Activated CD4-positive, alpha-beta T cell treated with anti-CD3 and anti-CD28 coated beads, Interleukin-2, amount 50 U/mL, for 4 hours (primary cell): ENCODE measurements at places on chromosomes 7 and 10.

- no peak for DNase-seq
Measured at GRCh38 chr7:29552392-29552791, 11.2 kb upstream of the PRR15 start.

DNA sequence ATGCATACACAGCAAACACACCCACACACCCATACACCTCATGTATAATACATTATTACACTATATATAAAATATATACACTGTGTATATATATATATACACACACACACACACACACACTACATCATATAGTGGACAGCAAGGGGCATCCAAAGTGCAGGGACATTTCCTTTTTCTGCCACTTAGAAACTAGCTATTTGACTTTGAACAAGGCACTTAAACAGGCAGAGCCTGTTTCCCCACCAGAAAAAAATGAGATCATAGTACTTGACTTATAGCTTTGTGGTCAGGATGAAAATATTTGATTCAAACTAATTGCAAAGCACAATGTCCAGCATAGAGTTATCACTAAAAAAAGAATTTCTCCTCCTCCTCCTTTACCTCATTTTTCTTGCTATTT, 254.3 kb upstream of the NPVF start:
- DNase-seq, result no peak

DNA sequence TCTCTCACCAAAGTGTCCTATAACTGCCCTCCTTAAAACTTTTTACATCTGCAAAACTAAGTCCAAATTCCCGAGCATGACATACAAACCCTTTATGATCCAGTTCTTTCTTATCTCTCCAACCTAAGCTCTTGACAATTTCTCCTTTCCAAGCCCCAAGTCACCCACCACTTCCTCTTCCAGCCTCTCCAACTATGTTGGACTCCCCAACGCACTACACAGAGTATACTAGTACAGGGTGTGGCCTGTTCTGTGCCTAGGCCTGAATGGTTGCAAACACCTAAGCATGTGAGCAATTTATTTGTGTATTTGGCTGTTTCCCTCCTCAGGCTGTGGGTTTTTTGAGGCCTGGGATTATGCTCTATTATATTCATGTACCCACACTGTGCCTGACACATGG, 101.2 kb upstream of the APBB1IP start:
- no peak for DNase-seq

DNA sequence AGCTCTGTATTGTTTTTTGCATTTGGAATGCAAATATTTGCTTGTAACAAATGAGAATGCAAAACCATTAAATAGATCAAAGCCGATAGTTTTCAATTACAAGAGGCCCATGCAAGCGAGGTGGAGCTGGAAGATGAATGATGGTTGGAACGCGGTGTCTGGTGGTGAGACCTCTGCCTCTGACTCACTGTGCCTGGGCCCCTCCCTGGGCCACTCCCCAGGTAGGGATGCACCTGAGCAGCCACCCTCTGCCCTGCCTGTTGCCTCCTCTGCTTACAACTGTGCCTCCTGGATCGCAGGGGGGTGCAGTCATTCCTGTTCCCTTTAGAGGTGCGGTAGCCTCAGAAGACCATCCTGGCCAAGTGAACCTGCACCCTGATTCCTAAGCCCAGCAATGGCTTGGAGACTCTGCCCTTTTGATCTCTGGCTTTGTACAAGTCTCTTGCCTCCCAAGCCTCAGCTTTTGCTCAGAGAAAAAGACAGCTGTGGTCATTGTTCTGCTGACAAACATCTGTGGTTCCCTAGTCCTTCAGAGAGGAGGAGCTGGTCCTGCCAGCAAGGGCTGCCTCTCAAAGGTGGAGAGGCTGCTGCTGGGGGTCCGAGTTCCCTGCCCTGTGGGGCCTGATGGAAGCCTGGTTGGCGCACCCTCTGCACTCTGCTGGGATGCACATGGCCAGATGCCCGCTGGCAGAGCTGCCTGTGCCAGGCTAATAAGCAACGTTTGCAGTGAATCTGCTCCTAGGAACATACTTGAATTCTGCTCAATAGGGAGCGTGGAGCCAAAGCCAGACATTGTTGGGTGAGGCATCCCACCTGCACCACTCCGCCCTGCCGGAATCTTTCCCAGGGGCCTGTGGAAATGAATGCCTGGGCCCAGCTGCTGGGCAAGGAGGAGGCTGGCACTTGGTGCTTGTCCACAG, 126.3 kb upstream of the TCERG1L start:
- DNase-seq, result no peak

GRCh38 chr10:103125323-103126267, 67.5 kb downstream of the NT5C2 start:
- DNase-seq, result no peak

DNA sequence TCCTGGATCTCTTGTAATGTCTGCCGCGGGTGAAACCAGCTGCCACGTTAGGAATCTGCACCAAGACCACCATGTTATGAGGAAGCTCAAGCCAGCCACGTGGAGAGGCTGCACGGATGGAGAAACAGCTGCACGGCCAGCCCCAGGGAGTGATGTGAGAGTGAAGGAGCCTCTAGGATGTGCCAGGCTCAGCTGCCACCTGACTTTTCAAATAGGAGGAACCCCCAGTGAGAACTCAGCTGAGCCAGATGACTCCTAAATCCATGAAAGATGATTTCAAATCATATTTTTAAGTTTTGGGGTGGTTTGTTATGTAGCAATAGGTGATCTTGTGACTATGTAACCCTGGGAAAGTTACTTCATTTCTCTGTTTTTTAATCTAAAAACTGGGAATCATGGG, 71.7 kb downstream of the PRKAG2 start:
- no peak for DNase-seq

DNA sequence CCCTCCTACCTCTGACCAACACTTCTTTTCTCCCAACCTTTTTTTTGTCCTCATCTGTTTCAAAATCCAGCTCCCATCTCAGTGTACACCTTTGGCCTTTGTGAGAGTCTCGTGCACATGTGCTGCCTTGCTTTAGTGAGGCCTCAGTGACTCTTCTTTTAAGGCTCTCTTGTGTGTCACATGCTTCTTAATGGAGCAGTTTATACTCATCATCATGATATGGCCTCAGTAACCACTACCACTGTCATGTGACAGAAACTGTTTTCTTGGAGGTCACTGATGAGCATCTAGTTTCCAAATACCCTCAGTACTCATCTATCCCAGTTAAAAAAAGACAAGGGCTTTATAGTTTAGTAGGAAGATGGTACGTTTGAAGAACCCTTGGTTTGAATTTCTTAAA, 8.1 kb upstream of the ARHGAP22 start:
- DNase-seq, result no peak

GRCh38 chr10:93211991-93212390, 138.3 kb downstream of the CYP26A1 start:
- no peak for DNase-seq

- no peak for DNase-seq
Measured at GRCh38 chr10:50610368-50610767, 13.4 kb downstream of the SGMS1 start.

DNA sequence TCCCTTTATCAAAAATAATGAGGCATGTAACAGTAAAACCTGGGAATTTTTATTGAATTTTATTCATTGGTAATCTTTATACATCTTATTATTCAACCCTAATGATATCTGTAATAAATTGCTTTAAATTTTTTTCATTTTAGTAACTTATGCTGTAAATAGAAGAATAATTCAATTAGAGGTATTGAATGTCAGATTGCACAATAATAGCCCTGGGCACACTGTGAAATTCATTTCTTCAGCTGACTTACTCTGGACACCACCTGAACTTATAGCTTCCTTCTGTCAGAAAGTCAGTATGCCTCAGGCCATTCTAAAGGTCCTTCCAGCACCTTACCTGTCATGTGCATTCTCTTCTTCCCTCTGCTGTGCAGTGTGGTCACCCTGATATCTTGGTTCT, 59.2 kb downstream of the ADAM22 start:
- DNase-seq, result no peak

DNA sequence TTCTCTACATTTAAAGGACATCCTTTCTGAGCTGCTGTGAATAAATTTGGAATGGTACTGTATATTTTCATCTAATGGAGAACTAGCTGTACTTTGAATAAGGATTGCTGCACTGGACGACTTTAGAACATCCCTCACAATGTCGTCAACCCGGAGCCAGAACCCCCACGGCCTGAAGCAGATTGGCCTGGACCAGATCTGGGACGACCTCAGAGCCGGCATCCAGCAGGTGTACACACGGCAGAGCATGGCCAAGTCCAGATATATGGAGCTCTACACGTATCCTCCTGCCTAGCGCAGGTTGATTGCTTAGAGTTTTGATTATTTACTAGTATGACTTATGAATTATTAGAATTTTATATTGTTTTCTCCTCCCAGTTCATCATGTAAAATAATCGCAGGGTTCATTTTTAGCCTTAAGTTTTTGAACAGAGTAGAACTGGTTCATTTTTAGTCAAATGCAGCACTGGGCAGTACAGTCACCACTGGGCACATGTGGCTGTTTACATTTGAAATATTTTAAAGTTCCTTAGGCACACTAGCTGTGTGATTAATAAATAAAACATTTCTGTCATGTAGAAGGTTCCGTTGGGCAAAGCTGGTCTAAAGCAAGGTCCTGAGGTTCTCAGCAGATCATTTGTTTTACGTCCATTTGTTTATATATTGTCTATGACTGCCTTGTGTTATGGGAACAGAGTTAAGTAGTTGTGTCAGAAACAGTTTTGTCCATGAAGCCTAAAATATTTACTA, 31.5 kb downstream of the CUL1 start:
- no peak for DNase-seq

DNA sequence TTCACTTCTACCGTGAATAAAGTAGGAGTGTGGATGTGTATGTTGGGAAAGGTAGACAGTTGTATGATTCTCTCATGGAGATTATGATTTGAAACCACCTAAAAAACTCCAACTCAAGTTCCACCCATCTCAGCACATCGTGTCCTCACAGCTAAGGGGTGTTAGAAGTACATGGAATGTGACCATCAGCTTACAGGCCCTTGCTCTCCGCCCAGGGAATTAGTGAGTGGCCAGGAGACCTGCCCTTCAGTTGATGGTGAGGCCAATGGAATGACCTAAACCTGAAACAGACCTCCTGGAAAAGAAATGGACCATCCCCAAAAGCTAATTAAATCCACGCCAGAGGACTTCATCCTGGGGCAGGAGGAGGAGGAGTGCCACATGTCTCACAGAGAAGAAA, 2.1 kb upstream of the WNT2 start:
- DNase-seq, result no peak

DNA sequence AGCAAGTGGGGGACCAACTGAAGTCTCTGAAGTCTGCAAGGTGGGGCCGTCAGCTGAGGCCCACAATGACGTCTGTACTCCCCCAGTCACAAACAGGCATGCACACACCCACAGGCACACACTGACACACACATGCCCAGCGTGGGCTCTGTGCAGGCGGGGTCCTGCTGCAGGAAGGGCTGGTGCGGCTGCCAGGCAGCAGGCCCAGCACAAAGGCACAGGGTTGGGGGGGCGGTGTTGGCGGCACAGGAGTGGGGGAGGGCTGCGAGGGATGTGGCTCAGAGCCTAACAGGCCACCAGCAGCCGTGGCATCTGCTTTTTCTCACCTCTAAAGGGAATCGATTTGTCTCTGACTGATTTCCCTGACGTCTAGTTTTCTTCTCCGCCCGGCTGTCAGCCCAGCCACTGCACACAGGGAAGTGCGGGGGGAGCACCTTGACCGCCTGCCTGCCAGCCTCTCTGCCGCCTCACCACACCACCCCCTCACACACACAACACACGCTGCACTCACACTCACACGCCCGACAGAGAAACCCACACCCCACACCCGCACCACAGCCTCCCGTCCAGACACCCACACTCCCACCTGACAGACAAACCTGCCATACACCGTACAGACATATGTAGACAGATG, 43.5 kb upstream of the ZMIZ1 start:
- no peak for DNase-seq

DNA sequence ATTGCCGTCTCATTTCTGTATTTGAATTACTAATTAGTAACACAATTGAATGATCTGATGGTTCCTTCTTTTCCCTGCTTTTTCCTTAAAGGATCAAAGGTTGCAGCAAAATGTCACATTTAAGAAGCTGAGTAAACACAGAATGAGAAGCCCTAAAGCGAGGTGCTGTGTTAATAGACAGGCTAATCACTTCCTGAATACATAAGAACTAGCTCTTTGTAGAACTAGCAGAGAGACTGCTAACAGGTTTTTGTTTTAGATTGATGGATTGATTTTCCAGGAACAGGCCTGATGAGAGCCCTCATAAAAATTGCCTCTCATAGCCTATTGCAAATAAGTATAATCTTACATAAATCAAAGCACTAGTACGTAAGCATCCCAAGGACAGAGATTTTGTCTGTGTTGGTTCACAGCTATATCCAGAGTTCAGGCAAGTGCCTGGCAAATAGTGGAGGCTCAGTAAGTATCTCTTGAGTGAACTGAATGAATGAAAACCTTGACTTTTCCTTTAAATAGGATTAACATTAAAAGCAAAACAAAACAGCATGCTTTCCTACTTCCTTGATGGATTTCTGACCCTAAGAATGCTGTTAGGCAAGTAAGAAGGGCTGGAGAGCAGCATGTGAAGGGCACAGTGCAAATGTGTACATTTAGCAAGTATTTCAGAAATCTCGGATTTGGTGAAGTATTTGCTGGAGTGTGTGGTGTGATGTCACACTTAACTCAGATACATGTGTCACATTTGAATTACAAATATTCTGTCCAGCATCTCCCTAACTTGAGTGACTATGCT, 3.3 kb downstream of the TMEM229A start:
- no peak for DNase-seq

DNA sequence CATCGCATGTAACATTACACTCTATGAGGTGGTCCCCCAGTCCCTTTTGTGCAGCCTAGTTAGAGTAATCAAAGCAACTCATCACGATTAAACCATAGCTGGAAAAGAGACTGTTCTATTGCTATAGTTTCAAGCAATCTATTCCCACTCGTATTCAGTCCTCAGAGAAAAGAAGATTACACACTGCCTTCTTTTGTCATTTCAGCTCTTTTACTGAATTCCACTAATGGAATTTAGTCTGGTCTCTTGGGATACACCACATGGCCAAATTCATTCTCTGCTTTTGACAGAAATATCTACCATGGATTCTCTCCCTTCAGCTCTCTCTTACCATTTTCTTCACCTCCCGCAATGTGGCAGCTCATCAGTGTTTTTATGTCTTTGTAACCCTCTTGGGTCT, 108.9 kb upstream of the HDAC9 start:
- DNase-seq, result no peak

DNA sequence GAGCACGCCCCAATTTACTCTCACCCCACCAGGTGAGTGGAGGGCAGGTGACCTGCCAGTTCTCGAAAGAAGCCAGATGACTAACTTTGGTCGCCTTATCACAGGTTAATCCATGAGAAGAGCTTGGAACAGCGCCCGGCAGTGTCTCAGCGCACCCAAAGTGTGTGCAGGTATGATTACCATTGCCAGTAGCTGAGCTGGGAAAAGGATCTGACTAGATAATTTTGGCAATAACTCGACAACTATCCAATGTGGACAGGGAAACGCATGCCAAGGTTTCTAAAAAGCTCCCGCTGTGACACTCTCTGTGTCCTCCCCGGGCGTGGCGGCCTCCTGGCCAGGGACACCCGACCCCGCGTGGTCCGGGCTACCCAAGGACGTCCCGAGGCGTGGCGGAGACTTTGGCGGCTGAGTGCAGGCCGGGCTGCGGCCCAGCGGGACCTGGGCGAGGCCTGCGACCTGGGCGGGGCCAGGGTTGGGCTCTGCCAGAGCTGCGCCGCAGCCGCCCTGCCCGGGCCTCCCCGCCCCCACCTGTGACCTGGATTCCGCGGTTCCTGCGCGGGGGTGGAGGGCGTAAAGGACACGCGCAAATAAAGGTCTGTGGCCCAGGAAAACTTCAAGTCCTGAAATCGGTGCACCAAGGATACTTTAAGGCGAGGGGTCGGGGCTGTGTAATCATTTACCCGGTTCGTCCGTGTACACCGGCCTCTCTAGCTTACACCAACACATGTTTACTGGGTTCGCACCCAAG, 13.7 kb upstream of the WAPL start:
- peak; percentile 24 for DNase-seq

- DNase-seq, result peak; percentile 68
Measured at GRCh38 chr7:106176414-106177299, 64.5 kb upstream of the SYPL1 start.
